ENCODE measurements at places on chromosomes 13 and 19.

DNA sequence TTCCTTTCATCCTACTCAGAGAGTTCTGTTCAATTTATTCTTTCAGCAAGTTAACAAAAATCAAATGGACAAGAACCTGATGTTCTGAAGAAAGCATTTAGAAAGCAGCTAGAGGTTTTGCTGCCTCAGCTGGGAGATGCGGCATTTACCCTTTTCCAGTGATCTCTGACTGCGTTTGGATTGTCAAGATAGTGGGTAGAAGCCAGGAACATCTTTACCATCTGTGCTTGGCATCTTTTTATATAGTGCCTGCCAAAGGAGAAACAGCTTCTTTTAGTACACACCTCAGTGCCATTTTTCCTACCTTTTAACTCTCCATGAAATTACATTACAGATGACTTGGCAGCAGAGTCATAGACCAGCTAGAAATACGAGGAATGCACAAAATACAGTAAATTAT lies 680.8 kb downstream of the SLITRK1 start:
- no peak for DNase-seq

- peak; percentile 57 for DNase-seq
Measured at GRCh38 chr19:40612831-40613689, 11.9 kb downstream of the LTBP4 start.

GRCh38 chr13:20412691-20413355 lies 112.8 kb downstream of the CRYL1 start:
- DNase-seq: no peak

GRCh38 chr13:42832341-42833096 lies 51.1 kb downstream of the FAM216B start:
- no peak for DNase-seq

GRCh38 chr13:35892837-35893814 lies 238.1 kb downstream of the DCLK1 start:
- DNase-seq: no peak

- no peak for DNase-seq
Measured at GRCh38 chr13:78177306-78177705, 258.7 kb upstream of the EDNRB start.

DNA sequence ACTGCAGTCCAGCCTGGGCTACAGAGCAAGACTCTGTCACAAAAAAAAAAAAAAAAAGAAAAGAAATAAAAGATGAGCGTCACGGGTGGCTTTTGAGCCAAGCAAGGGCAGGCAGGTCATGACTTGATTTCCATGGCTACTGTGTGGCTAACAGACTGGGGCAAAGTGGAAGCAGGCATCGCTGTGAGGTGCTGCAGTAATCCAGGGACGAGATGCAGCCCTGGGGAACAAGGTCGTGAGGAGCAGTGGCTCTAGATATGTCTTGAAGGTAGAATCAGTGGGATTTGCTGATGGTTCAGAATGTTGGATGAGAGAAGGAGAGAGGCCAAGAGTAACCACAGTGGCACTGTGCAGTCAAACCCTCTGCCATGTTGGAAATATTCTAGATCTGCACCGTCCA lies 14.2 kb downstream of the HAS1 start:
- DNase-seq: no peak

DNA sequence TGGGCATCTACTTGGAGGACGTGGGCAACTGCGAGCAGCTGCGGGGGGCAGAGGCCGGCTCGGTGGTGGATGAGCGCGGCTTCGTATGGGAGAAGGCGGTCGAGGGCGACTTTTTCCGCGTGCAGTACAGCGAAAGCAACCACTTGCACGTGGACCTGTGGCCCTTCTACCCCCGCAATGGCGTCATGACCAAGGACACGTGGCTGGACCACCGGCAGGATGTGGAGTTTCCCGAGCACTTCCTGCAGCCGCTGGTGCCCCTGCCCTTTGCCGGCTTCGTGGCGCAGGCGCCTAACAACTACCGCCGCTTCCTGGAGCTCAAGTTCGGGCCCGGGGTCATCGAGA lies 10.3 kb upstream of the STRN4 start:
- no peak for DNase-seq

DNA sequence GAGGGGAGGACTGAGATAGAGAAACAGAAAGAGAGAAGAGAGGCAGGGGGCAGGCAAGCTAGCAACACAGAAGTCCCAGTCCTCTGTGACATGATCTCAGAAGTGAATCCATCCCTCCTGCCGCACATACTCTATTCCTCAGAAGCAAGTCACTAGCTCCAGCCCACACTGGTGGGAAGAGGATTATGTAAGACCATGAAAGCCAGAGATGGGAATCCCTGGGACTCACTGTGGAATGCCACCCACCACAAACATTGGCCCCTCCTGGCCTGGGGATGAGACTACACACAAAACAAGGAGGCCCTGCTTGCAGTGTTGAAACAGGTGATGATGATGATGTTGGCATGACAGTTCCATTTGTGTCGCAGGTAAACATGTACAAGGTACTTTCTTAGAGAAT lies 419.9 kb downstream of the IRS2 start:
- DNase-seq: no peak

DNA sequence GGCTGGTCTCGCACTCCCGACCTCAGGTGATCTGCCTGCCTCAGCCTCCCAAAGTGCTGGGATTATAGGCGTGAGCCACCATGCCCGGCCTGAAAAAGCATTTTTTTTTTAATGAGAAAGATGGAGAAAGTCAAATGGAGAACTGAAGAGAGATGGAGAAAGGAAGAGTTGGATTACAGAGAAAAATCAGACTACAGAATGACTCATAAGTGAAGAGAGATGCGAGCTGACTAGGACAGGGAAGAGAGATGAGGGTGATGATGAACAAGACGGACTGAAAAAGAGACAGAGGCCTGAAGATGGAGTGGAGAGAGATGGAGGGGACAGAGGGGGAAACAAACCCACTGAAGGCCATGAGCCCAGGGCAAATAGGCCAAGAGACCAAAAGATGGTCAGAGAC lies 1.5 kb downstream of the DHX34 start:
- DNase-seq: no peak

- DNase-seq: no peak
Measured at GRCh38 chr13:113917594-113918371, 53.9 kb upstream of the GAS6 start.

DNA sequence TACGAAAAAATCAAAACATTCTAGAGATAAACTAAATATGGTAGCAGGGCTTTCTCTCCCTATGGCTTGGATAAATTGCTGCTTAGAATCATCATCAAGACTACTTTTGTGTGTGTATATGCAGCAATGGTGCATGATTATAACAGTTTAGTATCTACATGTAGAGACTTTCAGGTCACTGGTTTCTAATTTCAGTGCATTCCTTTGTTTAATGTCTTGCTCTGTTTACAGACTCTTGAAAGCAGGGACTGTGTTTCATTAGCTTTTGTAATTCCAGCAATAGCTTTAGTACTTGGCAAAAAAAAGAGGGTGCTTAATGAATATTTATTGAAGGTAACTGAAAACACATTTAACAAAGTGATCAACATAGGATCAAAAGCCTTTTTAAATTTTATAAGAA lies 420.7 kb downstream of the PCDH9 start:
- DNase-seq: no peak

DNA sequence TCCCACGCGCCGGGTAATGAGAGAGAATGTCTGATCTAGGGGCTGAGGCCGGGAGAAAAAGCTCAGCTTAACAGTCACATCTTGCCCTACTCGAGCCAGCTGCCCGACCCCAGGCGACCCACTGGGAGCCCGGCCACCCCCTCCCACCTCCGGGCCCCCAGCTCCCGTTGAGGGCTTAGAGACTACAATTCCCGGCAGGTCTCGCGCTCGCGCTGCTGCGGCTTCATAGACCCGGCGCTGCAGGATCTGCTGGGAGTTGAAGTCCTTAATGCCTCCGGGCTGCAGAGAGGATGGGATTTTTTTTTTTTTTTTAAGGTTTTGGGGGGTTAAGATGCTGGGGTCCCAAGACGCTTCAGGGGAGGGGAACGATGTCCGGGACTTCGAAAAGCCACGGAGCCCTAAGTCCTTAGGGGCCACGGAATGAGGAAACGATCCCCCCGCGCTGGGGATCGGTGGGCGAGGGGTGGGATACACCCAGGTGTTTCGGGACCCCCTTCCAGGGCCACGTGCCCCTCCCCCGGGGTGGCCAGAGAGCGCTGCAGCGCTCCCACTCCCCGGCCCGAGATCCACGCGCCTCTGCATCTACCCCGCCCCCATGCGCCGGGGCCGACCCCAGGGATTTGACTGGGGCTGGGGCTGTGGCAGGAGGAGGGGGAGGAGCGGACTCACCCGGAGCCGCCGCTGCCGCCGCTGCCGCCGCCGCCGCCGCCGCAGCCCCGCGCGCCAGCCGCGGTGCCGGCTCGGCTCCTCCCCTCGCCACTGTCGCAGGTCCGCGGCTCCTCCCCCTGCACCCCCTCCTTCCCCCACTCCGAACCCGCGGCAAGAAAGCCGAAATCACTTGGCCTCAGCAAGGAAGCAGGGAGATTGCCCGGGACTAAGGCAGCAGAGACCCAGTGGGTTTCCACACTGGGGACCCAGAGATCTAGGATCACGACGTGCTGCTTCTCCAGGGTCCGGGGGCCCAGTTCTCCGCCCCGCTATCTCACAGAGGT lies at the start of gene SYT3:
Gene SYT3, minus strand, starts transcription at position 761 of the 992 bp plus-strand sequence. CDS start 2,470 bp downstream, outside the sequence.
- no peak for DNase-seq

GRCh38 chr13:44244288-44244687 lies 129.3 kb upstream of the SERP2 start:
- no peak for DNase-seq

DNA sequence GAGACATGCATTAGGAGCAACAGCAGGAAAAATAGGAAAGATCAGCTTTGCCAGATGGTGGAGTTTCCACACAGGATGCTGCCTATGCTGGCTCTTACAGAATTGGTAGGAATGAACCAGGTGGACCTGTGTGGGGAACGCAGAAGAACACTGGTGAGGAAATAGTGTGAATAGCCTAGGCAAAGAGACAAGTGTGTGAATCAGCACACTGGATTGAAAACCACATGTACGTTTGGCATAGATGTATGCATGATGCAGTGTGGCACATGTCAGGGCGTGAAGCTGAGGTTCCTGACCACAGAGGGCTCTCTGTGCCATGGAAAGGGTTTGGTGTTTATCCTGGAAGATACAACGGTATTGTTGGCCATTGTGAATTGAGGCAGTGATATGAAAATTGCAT lies 156.5 kb upstream of the SLC10A2 start:
- DNase-seq: no peak

GRCh38 chr13:74158028-74158427 lies 23.8 kb upstream of the KLF12 start:
- no peak for DNase-seq

Measured in T-helper 9 cell (primary cell).